ENCODE measurements at places on chromosomes 5 and 9.
A peak's percentile ranks its signal among the peaks of the same experiment; 100 is the strongest.

DNA sequence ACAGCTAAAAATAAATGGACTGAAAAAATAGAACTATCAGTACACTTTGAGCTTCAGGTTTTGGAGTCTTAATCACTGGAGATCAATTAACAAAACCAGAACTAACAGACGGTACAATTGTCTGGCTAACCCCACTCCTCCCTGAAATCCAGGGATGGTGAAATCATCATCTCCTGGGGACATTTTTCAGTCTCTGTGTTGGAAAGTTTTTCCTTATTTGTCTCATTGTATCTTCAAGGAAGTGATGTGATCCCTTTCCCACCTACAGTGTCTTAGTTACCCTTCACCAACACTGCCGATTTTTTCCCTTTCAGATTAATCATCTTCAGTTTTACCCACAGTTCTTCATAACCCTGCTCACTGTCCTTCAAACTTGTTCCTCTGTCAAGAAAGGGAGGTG is 81.9 kb downstream of the MAP1B start:
- peak; percentile 52 for DNase-seq

DNA sequence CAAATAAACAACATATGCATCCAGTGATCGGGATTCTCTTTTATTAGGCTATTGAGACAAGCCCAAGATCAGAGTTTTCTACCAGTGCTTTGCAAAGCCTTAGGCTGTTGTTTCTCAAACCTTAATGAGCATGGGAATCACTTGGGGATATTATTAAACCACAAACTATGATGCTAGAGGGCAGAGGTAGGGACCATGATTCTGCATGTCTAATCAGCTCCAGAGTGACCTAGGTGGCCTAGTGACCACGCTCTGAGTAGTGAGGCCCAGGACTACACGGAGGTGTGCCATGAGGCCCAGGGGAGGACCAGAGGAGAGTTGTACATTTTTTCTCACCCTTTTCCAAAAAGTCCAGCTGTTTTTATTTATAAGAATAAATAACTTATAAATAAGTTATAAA is 298.5 kb upstream of the TLE4 start:
- no peak for DNase-seq

- peak; percentile 63 for DNase-seq
Measured at GRCh38 chr5:52705720-52706119, 82.0 kb upstream of the ITGA1 start.

DNA sequence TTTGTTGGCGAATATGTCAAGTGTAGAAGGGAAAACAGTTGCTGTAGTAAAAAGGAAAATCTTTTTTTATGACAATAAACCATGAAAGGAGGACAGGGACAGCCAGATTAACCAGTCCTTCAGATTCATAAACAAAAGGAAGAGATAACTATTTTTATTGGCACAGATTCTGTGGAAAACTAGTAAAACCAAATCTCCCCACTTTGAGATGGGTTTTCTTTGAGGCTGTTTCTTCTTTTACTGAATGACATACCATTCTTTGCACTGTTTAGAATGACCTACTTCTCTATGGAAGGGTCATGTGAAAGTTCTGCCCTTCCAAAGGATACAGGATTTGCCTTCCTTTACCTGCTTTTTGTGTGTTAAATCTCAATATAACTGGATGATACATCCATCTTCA is 13.7 kb downstream of the CAST start:
- no peak for DNase-seq

- peak; percentile 9 for DNase-seq
Measured at GRCh38 chr9:101235105-101235866, 149.5 kb downstream of the BAAT start.

DNA sequence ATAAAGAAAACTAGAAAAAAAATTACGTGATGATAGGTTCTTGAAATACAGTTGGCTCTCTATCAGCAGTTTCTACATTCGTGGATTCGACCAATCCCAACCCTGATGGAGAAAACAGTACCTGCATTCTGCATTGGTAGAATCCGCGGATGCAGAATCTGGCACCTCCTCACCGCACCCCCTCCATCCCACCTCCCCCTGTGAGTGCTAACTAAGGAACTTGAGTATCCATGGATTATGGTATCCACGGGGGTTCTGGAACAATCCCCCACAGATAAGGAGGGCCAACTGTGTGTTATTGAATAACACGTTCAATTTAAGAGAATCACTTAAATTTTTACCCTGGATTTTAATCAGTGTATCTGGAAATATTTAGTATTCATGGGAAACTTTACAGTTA is 10.5 kb upstream of the PSIP1 start:
- DNase-seq = no peak

- no peak for DNase-seq
Measured at GRCh38 chr5:30997681-30998080, 195.8 kb upstream of the CDH6 start.

DNA sequence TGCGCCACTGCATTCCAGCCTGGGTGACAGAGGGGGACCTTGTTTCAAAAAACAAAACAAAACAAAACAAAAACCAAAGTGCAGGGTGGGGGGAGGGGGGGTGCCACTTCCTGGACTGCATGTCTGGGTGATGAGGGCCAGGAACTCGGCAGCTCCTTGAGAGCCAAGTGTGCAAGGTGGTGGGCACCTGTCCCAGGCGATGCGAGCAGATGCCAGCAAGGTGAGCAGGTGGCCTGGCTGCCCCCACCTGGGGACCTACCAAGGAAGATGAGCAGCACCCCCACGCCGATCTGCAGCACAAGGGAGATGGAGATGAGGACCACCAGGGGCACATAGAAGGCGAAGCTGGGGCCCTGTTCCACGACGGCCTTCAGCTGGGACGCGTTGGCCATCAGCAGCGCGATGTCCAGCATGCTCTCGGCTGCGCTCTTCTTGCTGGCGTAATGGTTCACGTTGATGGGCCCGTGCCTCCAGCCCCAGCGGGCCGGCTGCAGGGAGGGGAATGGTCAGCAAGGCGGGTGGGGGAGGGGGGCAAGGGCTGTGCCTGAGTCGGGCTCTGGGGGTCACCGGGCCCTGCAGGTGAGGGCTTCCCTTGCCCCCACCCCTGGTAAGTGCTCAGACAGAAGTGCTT is 7.8 kb downstream of the NINJ1 start:
- DNase-seq = no peak

DNA sequence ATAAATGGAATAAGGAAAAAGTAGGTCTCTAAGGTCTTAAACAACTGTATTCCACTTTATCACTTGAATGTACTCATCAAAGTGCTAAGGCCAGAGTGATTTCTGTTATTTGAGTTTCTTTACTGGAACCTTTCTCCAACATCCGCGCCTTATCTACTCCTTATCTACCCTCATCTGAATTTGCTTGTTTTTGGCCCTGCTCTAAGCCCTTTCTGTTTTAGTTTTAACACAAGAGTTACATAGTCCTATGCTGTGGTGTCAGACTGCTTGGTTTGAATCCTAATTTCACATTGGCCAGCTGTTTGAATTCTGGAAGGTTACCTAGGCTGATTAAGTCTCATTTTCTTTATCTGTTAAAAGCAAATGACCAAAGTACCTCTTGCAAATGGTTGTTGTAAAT is 128.3 kb downstream of the PCSK5 start:
- no peak for DNase-seq

- no peak for DNase-seq
Measured at GRCh38 chr5:89045216-89045615, 162.2 kb upstream of the MEF2C start.

DNA sequence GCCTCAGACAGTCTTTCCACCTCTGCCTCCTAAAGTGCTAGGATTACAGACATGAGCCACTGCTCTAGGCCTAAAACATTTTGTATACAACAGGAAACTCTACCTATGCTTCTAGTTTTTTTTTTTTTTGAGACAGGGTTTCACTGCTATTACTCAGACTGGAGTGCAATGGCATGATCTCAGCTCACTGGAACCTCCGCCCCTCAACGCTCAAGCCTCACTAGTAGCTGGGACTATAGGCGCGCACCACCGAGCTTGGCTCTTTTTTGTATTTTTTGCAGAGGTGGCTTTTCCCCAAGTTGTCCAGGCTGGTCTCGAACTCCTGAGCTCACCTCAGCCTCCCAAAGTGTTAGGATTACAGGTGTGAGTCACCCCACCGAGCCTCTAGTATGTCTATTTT is 5.4 kb downstream of the HSPA9 start:
- DNase-seq = no peak
